ENCODE measurements at places on chromosomes 12 and 14.

GRCh38 chr12:21850419-21850818 lies 75.9 kb upstream of the KCNJ8 start:
- DNase-seq: no peak

DNA sequence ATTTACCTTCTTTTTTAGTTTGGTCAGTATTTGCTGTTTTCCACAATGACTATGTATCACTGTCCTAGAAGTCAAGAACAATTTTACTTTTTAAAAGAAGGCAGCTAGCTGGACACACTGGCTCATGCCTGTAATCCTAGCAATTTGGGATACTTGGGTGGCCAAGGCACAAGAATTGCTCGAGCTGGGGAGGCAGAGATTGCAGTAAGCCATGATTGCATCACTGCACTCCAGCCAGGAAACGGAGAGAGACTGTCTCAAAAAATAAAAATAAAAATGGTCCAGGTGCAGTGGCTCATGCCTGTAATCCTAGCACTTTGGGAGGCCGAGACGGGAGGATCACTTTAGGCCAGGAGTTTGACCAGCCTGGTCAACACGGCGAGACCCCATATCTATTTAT lies 28.3 kb downstream of the MDM1 start:
- no peak for DNase-seq

GRCh38 chr14:20477211-20477876 lies 8.1 kb downstream of the PNP start:
- peak; percentile 46 for DNase-seq

DNA sequence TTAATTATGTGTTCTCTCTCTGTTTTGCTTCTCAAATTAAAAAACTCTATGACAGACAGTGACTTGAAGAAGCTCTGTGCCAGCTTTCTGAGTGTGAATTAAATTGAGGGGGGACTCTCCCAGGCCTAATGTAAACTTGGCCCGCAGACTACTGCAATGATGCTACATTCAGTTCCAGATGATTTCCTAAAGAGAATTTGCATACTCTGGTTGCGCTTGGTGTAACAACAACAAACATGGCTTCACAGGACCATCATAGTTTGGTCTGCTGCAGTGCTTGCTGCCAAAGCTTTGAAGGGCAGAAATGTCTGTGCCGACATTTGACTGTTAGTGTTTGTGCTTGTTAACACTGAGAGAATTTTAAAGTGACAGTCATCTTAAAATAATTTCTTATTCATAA lies 25.0 kb downstream of the CFAP54 start:
- DNase-seq: no peak

GRCh38 chr14:81408595-81408994 lies 8.5 kb upstream of the STON2 start:
- no peak for DNase-seq

DNA sequence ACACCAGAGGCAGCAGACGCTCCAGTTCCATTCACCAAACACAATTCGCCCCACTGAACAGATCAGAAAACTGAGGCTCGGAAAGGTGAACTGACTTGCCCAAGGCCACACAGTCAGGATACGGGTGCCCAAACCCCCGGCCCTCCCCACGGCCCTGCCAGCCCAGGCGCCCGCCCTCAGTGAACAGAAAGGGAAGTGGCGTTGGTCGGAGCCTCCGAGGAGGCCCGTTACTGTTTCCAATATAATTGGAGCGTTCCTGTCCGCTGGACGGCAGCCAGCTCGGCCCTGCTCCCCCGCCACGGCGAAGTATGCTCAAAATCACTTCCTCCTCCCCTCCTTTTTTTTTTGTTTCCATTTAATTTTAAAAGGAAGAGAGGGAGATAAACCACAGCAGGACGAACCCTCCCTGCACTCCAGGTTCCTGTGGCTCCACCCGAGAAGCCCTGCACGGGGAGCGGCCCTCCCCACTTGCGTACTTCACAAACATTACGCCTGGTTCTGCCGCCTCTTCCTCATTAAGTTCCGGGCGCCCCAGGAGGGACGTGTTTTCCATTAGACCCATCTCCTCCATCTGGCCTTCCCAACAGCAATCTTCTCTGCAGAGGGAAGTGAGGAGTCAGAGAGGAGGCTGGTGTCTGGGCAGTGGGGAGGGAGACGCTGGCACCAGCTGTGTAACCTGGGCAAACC lies 61.1 kb downstream of the NCOR2 start:
- peak; percentile 79 for DNase-seq

DNA sequence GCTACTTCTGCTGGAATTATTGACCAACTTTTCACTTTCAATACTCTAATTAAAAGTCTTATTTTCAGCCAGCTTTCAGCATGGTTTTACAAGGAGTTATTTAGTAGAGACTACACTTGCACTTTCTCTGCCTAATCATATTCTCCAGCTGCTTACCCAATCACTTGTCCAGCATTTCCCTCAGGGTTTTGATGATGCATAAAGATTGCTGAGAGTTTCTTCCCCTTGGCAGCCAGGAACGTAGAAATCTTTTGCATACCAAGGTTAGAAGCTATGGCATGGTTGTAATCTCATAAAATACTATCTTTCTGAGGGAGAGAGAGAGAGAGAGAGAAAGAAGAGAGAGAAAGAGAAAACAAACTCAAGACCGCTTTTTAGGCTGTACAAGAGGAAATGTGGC lies 10.8 kb downstream of the OR4Q3 start:
- DNase-seq: no peak

- DNase-seq: no peak
These were observed 251.6 kb downstream of the NUAK1 start for GRCh38 chr12:105887131-105887530.
